ENCODE measurements at places on chromosomes 1 and 21.
A peak's percentile ranks its signal among the peaks of the same experiment; 100 is the strongest.

- no peak for DNase-seq
Measured at GRCh38 chr1:205545001-205545919, 40.8 kb downstream of the CDK18 start.

DNA sequence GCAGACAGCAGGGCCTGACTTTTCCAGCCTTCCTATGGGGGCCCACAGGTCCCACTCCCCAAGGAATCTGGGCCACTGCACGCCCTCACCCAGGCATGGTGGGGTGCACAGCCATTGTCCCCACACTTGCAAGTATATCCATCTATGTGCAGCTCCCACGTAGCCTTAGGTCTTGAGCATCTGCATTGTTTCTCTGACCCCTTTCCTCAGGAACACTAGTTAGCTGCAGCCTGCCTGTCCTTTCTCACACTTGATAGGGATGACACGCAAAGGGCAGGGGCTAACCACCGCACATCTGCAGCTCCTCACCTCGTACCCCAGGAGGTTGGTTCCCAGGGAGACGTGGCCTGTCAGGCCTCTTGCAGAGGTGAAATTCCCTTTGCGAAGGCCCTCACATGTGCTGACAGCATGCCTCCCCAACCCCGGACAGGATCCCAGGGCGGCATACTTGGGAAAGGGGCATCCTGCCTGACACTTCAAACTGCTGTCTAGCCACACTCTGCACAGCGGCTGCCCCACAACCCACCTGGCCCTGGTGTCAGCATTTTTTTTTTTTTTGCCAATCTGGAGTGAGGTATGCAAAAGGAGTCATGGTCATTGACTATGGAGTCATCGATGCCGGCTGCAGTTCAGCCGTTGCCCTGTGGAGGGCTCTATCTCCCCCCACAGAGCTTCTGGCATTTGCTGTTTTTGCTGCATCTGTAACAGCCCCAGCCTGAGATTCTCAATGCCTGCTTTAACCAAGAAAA, 5.0 kb downstream of the JMJD4 start:
- DNase-seq: no peak

DNA sequence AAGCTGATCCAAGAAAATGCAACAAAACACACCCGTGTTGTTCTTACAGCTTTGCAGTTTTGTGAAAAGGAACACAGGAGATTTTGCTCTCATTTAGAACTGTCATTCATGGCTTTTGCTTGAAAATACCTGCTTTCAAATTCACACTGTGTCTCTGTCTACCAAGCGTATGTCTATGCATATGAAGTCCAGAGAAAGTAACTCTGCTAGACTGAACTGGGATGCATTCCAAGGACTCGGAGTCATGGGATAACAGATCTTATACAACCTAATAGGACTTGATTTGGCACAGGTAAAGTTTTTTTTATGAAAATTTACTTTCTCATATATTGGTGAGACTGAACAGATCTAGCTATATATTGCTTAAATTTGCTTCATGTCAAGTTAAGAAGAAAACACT, 102.4 kb downstream of the PTGER3 start:
- no peak for DNase-seq

GRCh38 chr1:156124557-156125483, 10.3 kb downstream of the LMNA start:
- no peak for DNase-seq

- DNase-seq: no peak
Measured at GRCh38 chr1:55503663-55504305, 288.6 kb upstream of the USP24 start.

GRCh38 chr1:2803931-2804627, 2.6 kb upstream of the TTC34 start:
- no peak for DNase-seq

DNA sequence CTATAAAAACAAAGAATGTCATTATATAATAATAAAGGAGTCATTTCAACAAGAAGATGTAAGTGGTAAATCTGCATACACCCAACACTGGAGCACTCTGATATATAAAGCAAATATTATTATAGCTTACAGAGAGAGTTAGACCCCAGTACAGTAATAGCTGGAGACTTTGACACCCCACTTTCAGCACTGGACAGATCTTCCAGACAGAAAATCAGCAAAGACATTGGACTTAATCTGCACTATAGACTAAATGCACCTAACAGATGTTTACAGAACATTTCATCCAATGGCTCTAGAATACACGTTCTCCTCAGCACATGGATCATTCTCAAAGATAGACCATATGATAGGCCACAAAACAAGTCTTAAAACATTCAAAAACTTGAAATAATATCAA, 20.0 kb upstream of the KCNH1 start:
- no peak for DNase-seq

DNA sequence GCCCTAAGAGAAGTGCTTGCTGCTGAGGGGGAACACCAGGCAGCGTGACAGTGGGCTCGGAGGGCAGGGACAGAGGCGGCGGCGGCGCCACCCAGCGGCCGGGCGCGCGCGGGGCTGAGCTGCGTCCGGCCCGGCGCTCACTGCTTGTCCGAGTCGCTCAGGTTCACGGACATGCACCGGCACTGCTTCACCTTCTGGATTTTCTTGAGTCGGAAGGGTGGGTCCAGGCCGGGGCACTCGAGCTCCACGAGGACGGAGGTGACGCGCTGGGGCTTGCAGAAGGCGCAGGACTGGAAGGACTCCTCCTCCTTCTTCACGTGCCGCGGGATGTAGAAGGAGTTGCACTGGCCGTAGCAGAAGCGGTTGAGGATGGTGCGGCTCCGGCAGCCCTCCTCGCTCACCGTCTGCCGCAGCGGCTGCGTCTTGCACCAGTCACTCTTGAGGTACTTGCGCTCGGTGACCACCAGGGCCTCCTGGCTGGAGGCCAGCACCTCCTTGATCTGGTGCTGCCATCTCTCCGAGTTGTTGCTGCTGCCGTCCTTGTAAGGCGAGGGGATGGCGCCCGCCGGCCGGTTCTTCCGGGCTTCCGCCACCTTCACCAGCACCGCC, 119.0 kb downstream of the GREM2 start:
- peak; percentile 2 for DNase-seq

GRCh38 chr1:84920159-84920558, 27.2 kb upstream of the LPAR3 start:
- no peak for DNase-seq

- DNase-seq: no peak
Measured at GRCh38 chr1:19893687-19894086, 11.5 kb downstream of the OTUD3 start.

GRCh38 chr1:20430355-20431175, 55.4 kb downstream of the CAMK2N1 start:
- DNase-seq: peak; percentile 60

DNA sequence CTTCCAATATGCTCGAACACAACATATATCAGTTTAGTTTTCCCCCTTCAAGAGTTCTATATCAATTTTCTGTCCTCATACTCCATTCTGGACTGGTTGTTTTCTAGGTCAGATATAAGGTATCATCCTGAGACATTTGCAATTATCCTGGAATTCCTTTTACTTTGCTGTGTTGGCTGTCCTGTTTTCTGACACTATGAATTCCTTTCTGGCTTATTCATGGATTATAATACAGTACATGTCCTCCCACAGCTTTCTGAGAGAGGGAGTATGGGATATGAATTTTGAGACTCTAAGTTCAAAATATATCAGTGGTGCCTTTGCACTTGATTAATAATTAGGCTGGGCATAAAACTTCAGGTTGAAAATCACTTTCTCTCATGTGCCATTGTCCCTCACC, 11.9 kb downstream of the PHTF1 start:
- DNase-seq: no peak

GRCh38 chr1:193115629-193116227, 6.1 kb upstream of the CDC73 start:
- DNase-seq: no peak

DNA sequence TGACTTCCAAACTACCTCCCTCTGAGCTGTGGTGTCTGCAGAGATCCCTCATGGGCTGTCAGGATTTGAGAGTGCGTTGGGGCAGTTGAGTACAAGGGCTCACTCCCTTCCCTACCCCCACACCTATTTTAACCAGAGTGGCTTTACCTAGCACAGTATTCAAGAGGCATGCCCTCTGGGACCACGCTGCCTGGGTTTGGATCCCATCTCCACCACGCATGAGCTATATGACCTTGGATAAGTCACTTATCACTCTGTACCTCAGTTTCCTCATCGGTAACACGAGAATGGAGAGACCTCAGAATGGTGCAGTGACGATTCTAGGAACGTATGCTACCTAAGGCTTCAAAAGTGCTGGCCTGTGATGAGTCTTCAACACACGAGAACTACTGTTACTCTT, 147.3 kb upstream of the WNT4 start:
- no peak for DNase-seq

GRCh38 chr1:248183996-248184395, 9.4 kb downstream of the OR2M2 start:
- DNase-seq: no peak

DNA sequence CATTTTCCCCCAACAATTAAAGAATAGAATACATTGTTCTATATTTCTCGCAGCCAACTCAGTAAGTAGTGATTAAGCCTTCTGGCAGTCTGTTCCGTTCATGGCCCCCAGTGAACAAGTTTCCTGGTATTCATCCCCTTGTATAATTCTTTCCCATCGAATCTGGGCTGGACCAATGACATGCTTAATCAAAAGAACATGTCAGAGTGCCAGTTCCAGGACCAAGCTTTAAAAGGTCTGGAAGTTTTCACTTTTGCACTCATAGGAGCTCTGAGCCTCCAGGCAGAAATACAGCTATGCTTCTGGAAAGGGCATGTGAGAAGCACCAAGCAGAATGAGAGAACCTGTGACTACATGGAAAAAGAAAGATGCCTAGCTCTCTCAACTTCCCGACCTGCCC, 22.5 kb upstream of the DPYD start:
- DNase-seq: no peak

GRCh38 chr1:96596226-96596922, 125.2 kb upstream of the PTBP2 start:
- DNase-seq: no peak

DNA sequence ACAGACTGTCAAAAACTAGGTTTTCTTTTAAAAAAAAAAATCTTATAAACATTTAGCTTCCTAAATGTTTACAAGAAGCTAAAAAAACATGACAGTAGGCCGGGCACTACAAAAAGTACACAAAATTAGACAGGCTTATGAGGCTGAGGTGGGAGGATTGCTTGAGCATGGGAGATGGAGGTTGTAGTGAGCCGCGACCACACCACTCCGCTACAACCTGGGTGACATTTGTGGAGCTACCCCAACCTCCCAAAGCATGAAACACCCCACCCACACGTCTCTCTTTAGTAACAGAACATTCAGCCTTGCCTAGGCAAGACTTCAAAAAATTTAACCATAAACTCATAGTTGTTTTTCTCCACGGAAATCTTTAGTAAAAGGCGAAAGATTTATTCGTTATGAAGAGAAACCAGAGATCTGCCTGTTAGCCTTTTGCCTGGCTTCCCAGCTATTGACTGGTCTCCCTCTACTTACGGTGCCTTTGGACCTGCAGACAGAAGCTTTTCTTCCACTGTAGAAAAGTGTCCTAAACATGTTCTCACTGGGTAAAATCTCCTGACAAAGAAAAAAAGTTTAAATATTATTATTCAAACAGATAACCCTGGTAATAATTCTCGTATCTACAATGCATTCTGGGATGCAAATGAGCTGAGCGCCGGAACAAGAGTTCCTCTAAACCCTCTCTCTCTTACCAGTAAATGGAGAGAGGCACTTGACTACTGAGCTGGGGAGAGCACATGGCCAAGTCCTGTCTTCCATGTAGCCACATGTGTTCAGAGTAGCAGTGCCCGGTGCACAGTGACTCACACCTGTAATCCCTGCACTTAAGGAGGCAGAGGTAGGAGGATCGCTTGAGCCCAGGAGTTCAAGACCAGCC, 9.2 kb downstream of the RNU5D-1 start:
- DNase-seq: peak; percentile 76

- DNase-seq: no peak
Measured at GRCh38 chr1:209628618-209629299, 23.5 kb downstream of the LAMB3 start.

GRCh38 chr1:37477198-37477931, 3.0 kb downstream of the ZC3H12A start:
- peak; percentile 61 for DNase-seq

- no peak for DNase-seq
Measured at GRCh38 chr1:19644395-19644680, 227 bp downstream of the NBL1 start.

GRCh38 chr1:19412654-19413053, 72.7 kb downstream of the CAPZB start:
- no peak for DNase-seq

- DNase-seq: no peak
Measured at GRCh38 chr1:21352586-21352985, 62.3 kb upstream of the ECE1 start.

DNA sequence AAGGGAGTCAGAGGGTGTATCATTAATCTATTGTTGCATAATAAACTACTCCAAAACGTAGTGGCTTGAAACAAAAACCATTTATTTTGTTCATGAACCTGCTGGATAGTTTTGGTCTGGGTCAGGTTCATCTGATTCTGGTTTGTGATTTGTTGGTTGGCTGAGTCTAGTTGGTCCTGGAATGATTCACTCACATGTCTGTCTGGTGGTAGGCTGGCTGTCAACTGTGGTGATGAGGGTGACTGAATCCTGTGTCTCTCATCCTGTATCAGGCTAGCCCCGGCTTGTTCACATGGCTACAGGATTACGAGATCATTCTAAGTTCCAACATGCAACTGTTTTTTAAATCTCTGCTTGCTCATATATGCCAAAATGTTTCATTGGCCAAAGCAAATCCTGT, 22.5 kb upstream of the SIKE1 start:
- no peak for DNase-seq

DNA sequence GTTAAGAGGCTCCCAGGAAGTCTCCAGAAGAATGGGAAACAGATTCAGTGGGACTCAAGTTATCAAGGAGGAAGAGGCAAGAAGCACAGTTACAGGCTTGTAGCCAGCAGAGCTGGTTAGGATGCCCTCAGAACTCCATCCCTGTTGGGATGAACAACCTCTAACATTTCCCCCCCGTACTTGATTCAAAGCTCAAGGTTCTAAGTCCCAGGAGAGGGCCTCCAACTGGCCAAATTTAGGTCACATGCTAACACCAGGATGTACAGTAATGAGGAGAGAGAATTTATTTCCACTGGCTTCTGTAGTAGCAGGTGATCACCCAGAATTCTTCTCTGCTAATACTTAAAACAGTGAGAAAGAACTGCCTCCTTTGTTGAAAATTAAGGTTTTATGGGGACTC, 22.3 kb upstream of the HSPA13 start:
- no peak for DNase-seq

GRCh38 chr1:103783944-103784377, 34.3 kb downstream of the AMY1C start:
- DNase-seq: no peak
